Activated CD4-positive, alpha-beta T cell treated with anti-CD3 and anti-CD28 coated beads for 36 hours (primary cell): ENCODE measurements at places on chromosomes 7 and 10. TPM values are rescaled to one million over a fixed set of nuclear protein-coding genes. Genes with fewer than 3 reads are reported as not detected.
A peak's percentile ranks its signal among the peaks of the same experiment; 100 is the strongest.

DNA sequence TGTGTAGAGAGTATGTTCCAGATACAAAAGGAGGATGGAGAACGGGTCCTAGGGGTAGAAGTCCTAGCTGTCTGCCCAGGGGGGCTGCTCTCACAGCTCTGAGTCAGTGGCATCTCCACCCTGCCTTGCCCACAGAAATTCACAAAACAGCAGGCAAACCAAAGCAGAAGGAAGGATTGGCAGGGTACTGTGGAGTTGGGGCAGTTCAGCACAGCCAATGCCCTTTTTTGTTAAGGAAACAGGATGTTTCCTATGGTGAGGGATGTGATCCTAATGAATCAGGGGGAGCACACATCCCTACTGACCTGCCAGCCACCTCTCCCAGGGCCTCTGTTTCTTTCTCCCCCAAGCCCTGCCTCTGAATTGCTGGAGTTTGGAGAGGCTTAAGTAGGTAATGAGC is 457.6 kb downstream of the PLXNA4 start:
- DNase-seq, result no peak

DNA sequence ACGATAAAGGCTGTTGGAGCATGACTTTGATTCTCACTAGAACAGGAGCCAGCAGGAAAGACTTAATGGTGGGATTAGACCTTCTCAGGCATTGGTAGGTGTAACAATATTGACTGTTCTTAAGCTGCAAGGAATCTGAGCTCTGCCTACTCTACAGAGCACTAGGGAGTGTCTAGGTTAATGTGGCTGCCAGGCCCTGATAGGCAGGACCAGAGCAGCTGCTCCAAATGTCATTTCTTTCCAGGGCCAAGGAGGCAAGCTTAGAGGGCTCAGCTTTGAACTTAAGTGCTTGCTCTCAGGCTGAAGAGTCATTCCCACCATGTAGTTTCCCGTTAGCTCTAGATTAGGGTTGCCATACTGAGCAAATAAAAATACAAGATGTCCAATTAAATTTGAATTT is 96.8 kb downstream of the RAB18 start:
- DNase-seq, result no peak

DNA sequence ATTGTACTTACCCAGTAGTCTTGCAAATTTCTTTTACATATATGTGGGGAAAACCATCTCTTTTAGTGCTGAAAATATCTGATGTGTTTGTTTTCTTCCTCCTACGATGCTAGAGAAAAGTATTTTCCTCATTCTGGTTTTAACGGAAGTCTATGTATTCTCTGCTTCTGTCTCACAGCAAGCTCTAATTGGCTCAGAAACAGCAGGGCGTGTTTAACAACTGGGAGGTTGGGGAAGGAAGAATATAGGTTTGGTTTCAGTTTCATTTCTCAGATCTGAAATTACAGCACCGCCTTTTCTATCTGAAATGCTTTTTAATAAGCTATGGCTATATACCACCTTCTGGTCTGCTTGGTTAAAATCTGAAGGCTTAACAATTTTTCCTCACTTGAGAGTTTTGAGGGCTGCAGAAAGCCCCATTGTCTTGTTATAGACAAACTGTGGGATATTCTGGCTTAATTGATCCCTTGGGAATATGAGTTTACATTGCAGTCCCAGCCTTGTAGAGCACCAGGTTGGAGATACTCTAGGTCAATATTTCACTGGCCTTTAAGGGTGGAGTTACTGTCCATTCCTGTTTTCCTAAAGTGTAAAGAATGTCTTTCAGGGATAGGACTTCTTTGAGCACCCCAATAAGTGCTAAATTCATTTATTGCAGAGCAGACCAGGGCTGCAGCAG is at the start of gene SAMD9:
SAMD9 (minus strand) TSS at position 128 of the 679 bp plus-strand sequence. CDS start 11,882 bp downstream, outside the sequence.
- peak; percentile 65 for DNase-seq

DNA sequence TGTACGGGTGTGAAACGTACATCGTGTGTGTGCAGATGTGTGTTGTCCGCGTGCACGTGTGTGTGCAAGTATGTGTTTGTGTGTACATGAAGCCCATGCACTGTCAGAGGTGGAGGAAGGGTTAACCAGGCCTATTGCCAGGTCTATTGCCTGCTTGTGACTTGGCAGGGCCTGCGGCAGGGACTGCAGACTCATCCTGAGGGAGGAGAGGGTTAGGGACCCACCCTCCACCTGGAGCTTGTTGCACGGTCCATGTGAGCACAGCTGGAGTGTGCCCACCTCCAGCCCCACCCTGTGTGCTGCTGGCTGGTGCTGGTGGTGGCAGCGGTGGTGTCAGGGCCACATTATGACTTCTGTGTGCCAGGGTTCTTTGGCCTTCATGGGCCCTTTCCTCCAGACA is 7.1 kb upstream of the AQP1 start:
- no peak for DNase-seq

- DNase-seq, result no peak
These were observed 31.7 kb upstream of the ADGRA1 start for GRCh38 chr10:133056001-133056400.

POM121 gene
- 62.2 TPM for total RNA-seq

KCNH2 gene
- total RNA-seq, result 0.54 TPM

PTTG1IP2 gene
- not detected for total RNA-seq
